ENCODE measurements at places on chromosomes 16 and 17.

DNA sequence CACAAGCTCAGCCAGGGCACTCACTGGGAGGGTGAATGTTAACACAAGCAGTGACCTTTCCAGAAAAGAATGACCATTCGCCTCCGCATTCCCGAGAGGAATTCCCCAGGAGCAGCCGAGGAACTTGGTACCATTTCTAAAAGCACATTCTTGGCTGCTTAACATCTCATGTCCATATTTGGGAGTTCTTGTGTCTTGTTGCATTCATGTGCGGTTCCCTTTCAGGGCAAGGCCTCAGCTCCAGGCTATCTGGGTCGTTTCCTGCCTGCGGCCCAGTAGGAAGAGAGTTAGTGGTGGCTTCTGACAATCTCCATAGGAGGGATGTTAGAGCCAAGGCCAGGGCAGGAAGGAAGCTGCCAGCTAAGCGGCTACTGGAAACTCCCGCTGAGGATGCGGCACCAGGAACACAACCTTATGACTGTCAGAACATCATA is 27.8 kb upstream of the MEAK7 start:
- no peak for DNase-seq

DNA sequence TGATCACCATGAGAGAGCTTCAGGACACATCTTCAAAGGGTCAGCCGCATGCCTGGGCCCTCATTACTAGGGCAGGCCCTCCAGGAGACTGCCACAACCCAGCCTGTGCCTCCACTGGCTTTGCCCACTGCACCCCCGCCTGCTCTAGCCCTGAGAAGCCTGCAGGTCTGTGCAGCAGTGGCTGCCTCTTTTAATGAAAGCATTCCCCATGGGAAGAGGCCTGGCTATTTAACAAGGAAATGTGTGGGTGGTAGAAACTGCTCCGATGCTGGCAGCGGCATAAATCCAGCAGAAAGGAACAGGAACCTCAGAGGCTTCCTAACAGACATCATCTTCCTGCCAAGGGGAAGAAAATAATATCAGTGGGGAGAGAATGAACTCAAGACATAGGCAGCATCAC is 375 bp upstream of the KRT32 start:
- DNase-seq, result no peak

- DNase-seq, result no peak
These were observed 83.7 kb upstream of the ZNF750 start for GRCh38 chr17:82923366-82924113.

DNA sequence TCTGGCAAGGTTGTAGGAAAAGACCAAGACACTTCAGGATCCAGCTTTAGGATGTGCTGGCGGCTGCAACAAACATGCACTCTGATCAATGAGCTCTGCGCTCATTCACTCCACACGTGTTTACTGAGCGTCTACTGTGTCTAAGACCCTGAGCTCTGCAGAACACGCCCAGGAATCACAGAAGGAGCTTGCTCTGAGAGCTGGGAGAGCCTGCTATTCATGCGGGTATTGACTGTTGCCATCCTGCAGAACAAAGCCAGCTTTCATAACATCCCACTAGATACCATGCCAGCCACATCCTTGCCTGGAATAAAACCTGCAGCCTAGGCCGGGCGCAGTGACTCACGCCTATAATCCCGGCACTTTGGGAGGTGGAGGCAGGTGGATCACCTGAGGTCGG is 44.1 kb downstream of the NXN start:
- no peak for DNase-seq

GRCh38 chr17:8921147-8921546 is 44.4 kb downstream of the PIK3R5 start:
- no peak for DNase-seq

DNA sequence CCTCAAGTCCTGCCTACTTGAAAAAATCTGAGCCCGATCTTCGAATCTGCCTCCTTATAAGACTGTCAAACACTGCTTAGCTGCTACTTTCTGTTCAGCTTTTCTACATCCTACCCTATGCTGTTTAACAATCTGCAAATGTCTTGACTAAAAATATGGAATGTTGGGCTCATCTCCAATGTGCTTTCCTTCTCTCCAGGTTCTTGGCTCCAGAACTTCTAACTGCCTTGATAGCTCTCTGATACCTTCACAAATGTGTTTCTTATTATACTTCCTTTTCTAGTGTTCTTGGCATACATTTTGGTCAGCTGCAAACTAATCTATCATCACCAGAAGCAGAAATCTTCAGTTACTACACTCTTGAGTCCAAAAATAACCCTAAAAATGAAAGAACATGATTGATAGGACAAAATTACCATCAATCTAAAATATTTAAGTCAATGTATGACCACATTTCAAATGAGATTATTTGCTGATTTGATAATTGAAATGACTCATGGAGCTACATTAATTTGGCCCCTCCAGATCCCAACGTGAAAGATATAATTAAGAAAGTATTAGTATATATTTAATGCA is 372.3 kb upstream of the MON1B start:
- no peak for DNase-seq

- DNase-seq, result no peak
These were observed 5.2 kb upstream of the OR1F1 start for GRCh38 chr16:3182608-3183444.

GRCh38 chr17:39352511-39352910 is 48.9 kb downstream of the FBXL20 start:
- no peak for DNase-seq

DNA sequence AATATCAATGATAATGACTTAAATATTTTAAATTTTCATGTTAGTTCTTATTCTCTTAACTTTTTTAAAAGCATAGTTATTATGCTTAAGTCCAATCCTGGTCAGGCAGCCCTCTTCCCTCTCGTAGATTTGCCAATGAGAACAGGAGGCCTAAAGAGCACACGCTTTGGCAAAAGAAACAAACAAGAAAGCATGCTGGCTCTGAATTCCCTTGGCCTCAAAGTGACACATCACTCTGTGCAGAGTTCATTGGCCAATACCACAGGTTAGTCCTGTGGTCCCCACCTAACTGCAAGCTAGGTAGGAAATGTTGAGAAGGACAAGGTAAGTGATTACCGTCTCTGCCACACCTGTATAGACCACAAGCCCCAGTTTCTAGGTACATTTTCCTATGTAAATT is 61.5 kb downstream of the MYO1D start:
- no peak for DNase-seq

GRCh38 chr16:2716948-2717347 is 3.1 kb downstream of the PRSS27 start:
- DNase-seq, result no peak

DNA sequence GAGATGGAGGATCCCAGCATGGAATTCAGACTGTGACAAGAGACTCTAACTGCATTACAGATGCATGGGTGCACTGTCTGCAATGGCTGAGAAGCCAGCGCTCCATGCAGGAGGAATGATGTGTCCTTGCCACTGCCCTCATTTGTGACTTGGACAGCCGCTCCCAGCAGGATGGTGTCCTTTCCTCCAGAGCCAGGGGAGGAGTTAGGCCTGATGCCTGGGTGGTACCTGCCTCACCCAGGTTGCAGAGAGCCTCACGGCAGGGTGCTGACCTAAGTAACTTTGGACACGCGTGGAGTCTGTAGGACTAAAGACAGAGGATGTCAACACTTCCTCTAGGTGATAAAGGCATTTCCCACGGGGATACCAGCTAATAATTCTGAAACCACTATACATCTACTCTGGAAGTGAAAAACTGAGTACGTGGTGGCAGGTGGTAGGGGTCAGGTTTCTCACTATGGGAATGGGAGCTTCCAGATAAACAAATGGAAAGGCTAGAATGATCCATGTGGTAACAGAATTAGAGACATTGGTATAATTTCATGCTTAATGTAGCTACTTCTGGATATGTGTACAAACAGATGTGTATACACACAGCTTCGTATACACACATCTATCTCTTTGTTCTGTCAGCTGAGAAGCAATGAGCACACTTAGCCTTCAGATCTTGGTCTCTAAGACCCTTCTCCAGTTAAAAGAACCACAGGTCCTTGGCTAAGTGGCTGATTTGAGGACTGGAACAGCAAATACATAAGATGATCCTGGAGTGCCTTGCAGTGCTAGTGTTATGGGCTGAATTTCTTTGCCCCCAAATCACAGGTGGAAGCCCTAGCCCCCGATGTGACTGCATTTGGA is 13.7 kb upstream of the CSNK1D start:
- DNase-seq, result no peak

DNA sequence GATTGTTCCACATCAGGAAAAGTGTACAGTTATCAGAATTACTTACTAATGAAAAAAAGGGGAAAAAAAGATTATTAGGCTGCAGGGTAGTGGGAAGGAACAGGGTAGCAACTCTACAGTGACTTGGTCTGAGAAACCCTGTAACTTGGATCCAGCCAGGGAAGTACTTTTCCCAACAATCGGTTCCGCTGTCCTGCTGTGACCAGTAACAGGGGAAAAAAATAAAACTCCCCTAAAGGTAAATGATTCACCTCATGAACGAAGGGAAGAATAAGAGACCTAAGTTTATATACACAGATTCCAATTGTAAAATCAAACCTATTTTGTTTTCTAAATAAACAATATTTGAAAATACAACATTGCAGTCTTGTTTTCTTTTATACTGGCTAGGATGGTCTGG is 189.9 kb downstream of the WWOX start:
- DNase-seq, result no peak

- no peak for DNase-seq
These were observed 24.2 kb downstream of the ACTG1 start for GRCh38 chr17:81488276-81488860.

- DNase-seq, result no peak
These were observed 99.9 kb upstream of the CORO6 start for GRCh38 chr17:29722411-29723198.

DNA sequence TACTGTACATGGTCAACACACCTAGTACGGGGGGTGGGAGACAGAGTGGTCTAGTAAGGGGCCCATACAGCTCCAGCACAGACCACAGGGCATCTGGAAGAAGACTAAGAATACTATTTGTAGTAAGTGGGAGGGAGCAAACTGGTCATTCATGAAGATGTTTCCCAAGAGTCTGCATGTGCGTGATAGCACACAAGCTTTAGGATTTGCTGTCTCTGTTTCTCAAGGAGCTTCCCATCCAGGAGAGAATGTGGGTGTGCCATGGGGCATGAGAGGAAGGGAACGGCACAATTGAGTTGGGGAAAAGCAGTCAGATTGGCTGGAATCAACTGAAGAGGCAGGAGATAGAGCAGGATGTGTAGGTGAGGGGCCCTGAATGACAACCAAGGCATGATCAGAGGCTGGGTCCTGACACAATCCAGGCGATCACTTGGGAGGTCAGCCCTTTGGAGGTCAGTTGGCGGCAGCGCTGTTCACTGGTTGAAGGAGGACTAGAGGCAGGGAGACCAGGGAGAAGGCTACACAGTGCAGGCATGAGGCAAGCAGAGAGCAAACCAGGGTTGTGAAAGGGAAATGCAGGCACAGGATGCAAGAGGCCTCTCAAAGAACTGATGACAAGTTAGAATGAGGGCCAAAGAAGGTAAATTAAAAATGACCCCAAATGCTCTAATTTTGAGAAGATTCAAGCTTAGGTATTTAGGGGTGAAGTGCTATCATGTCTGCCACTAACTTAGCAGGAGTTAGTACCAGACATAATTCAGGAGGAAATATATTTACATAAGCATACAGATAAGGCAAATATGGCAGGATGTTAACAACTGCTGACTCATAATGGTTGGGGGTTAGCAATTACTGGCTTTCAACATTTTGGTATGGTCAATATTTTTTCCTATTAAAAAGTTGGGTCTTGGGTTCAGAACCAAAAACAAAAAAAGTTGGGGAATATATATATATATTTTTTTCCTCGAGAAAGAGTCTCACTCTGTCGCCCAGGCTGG is 10.3 kb downstream of the UBE2O start:
- no peak for DNase-seq

- DNase-seq, result no peak
These were observed 424 bp downstream of the C17orf100 start for GRCh38 chr17:6651919-6652452.

GRCh38 chr16:49562228-49562627 is 188.6 kb downstream of the C16orf78 start:
- DNase-seq, result no peak

- DNase-seq, result no peak
These were observed 5.8 kb upstream of the ADGRG1 start for GRCh38 chr16:57622361-57623250.

DNA sequence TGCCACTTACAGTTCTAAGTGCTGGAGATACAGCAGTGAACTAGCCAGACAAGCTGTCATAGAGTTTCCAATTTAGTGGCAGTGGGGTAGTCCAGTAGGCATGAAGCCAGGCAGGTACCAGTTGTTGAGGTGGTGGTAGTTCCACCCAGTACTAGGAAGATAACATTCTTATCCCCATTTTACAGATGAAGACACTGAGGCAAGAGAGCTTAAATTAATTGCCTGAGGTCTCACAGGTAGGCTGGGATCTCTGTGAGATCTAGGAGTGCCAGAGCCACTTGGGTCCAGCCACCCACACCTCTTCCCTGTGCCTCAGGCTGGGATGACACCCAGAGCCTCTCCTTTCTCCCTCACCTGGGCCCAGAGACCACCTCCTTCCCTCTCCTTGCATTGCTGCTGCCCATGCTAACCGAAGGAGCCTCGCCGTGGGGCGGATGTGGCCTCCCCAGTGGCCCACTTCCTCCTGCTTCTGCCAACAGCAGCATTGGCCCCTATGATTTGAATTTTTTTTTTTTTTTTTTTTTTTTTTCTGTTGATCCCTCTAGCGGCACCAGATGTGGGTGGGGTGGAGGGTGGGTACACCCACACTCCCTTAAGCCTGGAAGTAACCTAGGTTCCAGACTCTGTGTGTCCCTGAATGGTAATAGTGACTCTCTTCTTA is 114.0 kb downstream of the PRKCB start:
- no peak for DNase-seq

DNA sequence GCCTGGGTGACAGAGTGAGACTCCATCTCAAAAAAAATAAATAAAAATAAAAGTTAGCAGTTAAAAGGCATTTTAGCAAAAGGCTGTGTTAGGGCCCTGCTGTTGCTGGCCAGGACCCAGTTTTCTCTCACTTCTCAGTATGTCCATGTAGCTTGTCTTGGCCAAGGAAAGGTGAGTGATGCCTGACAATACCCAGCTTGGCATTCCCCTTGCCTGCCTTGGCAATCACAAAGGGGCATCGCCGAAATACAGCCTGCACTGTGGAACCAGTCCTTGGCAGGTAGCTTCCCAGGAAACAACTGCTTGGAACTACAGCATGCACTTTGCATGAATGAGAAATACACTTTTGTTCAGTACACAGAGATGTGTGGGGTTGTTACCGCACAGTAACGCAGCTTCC is 61.7 kb downstream of the DNAH17 start:
- no peak for DNase-seq

Measured in H1 (cell line).